ENCODE measurements at places on chromosomes 11 and 22.

GRCh38 chr11:27722117-27722952, 22.1 kb upstream of the BDNF start:
- peak; percentile 22 for DNase-seq

GRCh38 chr11:124867700-124868099, 2.5 kb downstream of the ROBO3 start:
- no peak for DNase-seq

DNA sequence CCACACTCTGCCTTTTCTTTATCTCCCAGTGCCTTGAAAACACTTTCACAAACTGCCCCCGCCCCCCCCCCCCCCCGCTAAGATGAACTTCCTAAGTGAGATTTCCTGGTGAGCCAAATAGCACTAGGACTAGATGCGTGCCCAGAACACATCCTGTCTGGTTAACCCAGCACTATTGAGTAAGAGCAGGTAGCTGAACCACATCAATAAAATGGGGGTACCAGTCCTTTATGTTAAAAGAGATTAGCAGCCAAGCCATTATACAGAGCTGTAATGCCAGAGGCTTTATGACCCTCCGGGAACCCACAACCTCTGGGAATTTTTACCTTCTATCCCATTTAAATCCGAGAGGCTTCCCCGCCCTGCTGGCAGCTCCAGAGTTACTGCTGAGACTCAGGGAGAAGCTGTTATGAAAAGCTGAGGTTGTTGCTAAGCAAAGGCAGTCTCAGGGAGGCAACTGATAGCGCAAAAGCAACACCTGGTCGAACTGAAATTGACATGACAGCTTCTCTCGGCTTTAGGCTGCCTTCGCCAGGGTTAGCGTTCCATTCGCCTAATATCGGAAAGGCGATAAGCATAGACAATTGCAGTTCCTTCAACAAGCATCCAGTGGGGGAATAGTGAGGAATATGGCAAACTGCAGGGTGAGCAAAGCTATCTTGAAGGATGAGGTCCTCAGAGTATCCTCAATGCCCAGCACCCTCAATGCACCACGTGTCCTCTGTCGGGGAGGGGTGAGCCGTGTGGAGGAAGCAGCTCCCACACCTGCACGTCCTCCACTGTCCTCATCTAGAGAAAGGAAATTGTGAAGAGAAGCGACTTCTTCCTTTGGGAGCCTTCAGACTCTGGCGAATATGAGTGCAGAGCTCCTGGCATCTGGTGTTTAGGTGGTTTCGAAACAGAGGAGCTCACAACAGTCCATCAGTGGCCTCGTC, 977.0 kb downstream of the NTM start:
- DNase-seq: no peak

DNA sequence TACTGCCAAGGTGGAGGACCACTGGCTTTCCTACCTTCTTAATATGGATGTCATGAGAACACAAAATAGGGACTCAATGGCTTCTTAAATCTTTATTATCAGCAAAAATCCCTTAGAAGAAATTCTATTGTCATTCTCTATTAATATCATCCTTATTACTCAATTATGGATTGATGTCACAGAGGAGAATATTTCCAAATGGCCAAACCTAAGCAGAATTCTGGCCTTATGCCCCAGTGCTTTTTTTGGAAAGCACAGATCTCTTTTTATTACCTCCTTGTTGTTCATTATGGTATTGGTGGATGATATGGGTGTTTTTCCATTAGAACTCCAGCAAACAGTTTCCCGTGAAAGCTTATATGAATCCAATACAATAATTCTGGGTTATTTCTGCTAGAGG, 9.9 kb downstream of the CRTAM start:
- DNase-seq: no peak

DNA sequence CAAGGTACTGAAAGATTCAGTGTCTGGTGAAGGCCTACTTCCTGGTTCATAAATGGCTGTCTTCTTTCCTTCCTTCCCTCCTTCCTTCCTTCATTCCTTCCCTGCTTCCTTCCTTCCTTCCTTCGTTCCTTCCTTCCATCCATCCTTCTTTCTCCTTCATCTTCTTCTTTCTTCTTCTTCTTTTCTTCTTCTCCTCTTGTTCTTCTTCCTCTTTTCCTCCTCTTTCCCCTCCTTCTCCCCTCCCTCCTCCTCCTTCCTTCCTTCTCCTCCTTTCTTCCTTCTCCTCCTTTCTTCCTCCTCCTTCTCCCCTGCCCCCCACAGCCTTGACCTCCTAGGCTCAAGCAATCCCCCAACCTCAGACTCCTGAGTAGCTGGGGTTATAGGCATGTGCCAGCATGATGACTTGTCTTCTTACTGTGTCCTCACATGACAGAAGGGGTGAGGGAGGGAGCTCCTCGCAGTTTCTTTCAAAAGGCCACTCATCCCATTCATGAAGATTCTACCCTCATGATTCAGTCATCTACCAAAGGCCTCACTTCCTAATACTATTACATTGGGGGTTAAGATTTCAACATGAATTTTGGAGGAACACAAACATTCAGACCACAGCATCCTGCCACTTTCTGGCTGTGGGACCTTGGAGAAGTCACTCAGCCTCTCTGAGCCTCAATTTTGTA, 22.6 kb upstream of the CCDC134 start:
- no peak for DNase-seq

- peak; percentile 88 for DNase-seq
Measured at GRCh38 chr11:809287-810039, at the start of gene RPLP2. Gene RPLP2 (plus strand): TSS chr11:809967. CDS start chr11:810235, 268 bp downstream.

DNA sequence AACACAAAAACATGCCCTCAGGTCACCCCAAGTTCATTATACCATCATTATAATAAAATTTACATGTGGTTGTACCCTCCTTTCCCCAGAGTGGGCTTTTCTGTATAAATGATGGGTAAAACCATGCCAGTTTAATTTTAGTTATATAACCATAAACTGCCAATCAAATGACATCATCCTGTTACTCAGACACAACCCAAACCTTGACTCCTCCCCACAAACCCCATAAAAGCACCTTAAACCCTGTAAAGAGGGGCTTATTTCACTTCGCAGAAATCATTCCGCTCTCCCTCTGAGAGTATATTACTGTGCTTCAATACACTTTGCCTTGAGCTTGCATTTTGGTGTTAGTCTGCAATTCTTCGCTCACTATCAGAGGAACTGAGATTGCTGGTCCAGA, 5.5 kb upstream of the APOL3 start:
- no peak for DNase-seq

GRCh38 chr11:104073950-104074705, 37.7 kb downstream of the DDI1 start:
- DNase-seq: no peak

DNA sequence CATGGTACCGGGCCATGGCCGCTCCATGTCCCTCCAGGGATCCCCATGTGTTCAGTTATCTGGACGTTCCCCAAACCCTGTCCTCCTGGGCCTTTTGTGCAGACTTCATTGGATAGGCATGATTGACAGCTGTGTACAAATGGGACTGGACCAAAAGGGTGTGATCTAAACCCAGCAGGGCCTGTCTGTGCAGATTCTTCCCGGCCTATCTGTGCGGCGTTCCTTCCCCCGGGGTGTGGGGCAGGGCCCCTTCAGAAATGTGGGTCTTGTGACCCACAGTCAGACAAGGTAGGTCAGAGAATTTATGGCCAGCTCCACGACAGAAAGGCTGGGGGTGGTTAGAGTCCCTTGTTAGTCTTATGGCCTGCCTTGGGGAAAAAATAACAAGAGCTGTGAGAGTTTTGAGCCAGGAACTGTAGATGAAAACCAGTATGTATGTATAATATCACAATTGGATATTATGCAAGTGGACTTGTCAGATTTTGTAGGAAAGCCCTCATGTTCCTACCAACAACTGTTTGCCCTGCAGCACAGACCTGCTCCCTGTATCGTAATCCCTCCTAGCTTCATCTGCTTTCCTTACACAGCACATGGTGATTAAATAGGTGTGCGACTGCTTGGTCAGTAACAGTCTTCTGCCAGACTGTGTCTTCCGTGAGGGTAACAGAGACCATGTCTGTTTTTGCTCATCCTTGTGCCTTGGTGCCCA, 31.7 kb downstream of the AP2A2 start:
- DNase-seq: no peak

DNA sequence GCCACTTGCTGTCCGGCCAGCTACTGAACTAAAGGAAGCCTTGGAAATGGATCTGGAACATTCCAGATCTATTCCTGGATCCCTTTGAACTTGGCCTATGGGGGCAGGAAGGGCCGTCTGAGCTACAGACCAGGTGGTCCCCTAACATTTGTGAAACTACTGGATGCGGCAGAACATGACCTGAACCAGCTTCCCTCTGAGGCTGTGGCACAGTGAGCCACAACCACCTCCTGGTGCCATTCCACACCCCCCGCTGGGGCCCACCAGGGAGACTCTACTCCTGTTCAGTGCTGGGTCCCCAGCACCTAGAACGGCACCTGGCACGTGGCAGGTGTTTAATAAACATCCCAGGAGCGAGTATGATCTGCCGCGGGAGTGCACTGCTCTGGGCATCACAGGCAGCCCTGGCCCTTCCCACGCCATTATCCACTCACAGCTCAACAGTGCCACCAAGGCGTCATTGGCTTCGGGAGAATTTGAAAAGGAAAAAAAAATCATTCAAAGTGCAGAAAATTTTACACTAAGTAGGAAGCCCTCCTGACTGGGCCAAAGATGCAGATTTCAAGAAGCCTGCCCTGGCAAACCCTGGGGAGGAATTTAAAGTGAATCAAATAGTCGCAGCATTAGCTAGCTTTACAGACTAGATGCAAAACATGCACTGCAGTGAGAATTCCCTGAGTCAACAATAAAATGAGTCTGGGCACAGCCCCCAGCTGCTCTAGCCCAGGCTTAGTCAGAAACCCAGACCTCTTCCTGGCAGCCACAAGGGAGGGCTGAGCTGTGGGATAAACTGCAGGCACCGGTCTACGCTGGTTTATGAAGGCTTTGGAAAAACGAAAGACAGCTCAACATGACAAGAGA, 14.3 kb upstream of the EFCAB6 start:
- DNase-seq: no peak

- no peak for DNase-seq
Measured at GRCh38 chr11:120184371-120184945, 26.4 kb upstream of the OAF start.

GRCh38 chr11:118152020-118152551, 537 bp downstream of the SCN4B start:
- DNase-seq: peak; percentile 9

DNA sequence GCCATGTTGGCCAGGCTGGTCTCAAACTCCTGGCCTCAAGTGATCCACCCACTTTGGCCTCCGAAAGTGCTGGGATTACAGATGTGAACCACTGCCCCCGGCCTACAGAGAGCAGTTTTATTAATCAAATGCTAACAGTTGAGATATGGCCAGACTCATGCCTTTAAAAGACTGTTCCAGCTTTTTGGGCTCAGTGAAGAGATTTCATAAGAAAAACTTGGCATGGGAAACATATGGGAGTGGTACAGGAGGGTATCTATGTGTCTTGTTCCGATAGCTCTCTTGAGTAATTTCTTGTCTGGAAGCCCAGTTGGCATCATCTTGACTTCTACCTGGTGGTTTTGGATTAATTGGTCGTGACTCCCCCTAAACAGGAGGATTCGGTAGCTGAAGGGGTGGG, 8.2 kb upstream of the SLC37A4 start:
- DNase-seq: no peak

- no peak for DNase-seq
Measured at GRCh38 chr11:61172888-61173287, 11.7 kb upstream of the VPS37C start.

GRCh38 chr22:38881997-38882879, 10.2 kb upstream of the CBX6 start:
- no peak for DNase-seq

DNA sequence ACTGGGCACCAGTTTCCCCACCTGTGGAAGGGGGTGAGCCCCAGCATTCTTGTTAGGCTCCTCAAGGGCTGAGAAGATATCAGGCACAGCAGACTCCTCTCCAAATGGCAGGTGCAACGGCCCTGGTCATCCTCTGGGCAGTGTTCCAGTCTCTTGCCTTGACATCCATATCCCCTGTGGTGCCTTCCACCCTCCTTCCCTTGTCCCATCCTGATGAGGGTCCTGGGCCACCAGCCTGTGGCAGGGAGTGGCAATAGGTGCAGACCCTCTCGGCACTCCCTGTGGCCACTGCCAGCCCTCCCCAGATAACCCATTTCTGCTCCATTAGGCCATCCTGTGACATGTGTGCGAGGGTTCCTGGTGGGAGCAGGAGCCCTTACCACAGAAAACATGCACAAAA, 78.8 kb upstream of the NECTIN1 start:
- no peak for DNase-seq

DNA sequence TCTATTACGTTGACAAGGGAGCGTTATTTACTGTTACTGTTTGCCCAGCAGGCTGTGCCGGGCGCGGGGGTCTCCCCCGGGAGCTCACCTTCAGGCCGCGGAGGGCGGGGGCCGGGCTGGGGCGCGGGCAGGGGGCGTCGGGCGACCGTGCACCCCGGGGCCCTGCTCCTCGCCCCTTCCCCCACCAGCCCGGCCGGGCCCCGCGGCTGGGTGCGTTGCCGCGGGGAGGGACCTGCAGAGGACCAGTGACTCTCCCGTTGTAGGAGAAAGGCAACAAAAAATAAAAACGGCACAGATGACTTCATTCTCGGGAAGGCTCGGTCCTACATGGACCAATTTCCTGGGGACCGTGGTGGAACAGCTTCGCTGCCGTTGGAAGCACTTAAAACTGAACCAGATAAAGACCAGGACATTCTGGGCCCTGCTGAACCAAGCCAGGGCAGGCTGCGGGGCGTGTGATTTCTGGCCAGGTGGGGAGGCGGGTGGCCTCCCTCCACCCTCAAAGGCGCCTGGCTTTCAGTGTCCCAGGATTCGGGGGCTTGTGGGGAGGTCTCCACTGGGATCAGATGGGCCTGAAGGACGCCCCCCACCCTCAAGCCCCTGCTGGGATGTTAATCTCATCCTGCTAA, 57.4 kb downstream of the IGLL1 start:
- DNase-seq: no peak

GRCh38 chr22:17810570-17811116, 36.4 kb upstream of the BID start:
- DNase-seq: no peak

DNA sequence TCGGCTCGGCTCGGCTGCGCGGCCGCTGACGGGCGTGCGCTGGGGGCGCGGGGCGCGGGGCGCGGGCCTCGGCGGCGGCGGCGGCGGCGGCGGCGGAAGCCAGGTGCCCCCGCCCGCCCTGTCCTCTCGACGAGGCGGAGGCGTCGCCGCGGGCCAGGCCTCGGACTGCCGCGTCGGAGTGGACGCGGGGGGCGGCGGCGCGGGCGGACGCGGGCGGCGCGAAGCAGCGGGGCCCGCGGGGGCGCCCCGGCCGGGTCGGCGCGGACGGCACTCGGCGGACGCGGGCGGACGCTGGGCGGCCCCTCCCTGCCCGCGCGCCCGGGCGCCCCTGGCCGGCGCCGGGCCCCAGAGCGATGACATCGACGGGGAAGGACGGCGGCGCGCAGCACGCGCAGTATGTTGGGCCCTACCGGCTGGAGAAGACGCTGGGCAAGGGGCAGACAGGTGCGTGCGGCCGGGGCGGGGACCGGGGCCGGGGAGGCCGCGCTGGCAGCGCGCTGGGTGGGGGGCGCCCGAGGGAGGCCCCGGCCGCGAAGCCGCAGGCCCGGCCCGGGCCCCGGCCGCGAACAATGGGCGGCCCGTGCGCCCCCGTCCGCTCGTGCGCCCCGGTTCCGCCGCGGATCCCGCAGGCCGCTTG, at the start of gene BRSK2:
BRSK2 (plus strand) TSS at position 3 of the 637 bp plus-strand sequence; CDS start at position 354, 351 bp downstream.
- no peak for DNase-seq

All from NCI-H748 treated with DMSO at 0.1 percent for 48 hours (cell line).